ENCODE measurements at places on chromosomes 3 and 15. TPM values are rescaled to one million over a fixed set of nuclear protein-coding genes. Genes with fewer than 3 reads are reported as not detected.

- DNase-seq: no peak
Observed at GRCh38 chr3:190124067-190124466, 3.4 kb upstream of the P3H2 start.

GRCh38 chr15:91385311-91385710 lies 285.3 kb downstream of the SV2B start:
- no peak for DNase-seq

DNA sequence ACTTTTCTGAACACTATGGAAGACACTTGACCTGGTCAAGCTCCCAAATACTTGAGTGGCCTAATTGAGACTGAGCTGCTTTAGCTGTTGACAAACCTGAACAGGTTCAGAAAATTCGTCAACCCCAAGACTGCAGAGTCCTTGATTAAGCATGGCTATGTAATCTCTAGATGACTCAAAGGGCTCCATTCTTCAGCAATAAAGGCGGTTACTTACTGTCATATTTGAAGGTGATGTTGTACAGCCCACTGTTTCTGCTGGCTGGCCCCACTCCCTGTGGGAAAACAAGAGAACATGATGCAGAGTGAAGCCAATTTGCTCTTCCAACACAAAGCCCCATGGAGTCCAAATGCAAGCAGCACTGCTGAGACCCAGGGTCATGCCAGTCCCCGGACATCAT lies 45.1 kb downstream of the IL17RD start:
- DNase-seq: no peak

ASB14 gene
- total RNA-seq: not detected

GRCh38 chr3:179921500-179921899 lies 115.2 kb downstream of the PEX5L start:
- no peak for DNase-seq

Measured in prostate gland (tissue), 2 donors.